ENCODE measurements at places on chromosomes 4 and X. TPM values are rescaled to one million over a fixed set of nuclear protein-coding genes. Genes with fewer than 3 reads are reported as not detected.

Gene SSX3
- not detected for polyA plus RNA-seq

Gene UGT2B17
- polyA plus RNA-seq = 0.10 TPM

Gene PABPC5
- polyA plus RNA-seq = 0.19 TPM

Gene CT45A1
- polyA plus RNA-seq = not detected

Gene UCP1
- not detected for polyA plus RNA-seq

Gene SLC10A4
- 0.07 TPM for polyA plus RNA-seq

Gene KLF8
- polyA plus RNA-seq = 20.0 TPM

Gene TRO
- polyA plus RNA-seq = 2.9 TPM

Gene PDCL2
- 1.2 TPM for polyA plus RNA-seq

Gene TSR2
- polyA plus RNA-seq = 21.7 TPM

Gene RAB41
- polyA plus RNA-seq = not detected

Data from esophagus (tissue), 2 donors.